ENCODE measurements at places on chromosomes 12 and 14.

DNA sequence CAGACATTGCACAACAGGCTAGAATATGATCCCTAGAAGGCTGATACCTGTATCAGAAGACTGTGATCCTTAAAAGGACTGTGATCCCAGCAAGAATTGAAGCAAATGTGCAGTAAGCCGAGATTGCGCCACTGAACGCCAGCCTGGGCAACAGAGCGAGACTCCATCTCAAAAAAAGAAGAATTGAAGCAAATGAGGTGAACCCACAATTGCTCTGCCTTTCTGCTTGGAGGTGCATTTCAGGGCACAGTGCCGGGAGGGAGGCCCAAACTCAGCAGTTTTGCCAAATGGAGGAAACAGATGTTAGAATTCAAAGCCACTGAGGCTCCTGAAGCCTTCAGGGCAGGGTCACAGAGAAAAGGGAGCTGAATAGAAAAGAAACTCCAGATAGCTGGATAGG lies 61.1 kb upstream of the COCH start:
- DNase-seq: no peak

- no peak for DNase-seq
Measured at GRCh38 chr12:131380965-131381705, 329.8 kb upstream of the SFSWAP start.

- no peak for DNase-seq
Measured at GRCh38 chr12:65022421-65022820, 98.7 kb downstream of the WIF1 start.

DNA sequence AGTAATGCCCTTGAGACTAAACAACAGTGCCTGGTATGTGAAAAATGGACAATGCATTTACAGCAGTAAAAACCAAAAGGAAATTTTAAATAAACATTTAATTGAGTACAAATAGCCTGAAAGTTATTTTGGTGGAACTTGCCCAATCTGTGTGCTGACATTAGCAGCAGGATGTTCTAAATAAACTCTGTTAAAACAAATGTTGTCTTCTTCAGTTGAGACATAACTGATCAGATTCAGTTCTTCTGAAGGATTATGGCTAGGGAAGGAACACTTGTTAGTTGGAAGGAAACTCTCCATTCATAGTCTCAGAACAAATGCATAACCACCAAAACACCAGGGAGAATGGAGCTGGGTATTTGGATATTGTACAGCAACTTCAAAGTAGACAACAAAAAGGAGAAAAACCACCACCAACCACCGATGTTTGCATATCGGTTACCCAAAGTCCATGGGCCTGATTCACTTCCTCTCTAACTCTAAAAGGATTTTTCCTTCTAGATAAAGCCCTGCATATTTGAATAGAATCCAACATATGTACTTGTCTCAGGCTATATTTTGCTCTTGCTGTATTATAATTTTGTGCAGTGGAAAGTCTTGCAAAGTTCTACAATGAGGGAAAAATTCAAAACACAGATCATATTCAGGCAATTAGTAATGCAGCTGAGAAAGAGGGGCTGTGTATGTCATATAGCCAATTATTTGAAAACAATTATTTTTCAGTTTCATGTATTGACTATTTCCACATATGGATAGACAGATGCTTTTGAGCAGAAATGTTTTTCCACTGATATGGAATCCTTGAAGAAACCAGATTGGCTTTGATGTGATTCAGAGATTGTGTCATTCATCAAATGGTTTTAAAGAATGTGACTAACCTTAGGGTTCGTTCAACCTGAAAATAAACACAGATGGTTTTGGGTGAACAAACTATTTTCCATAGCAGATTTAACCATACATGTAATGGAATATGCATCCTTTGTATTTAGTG lies 152.2 kb upstream of the BMP4 start:
- peak; percentile 95 for DNase-seq

DNA sequence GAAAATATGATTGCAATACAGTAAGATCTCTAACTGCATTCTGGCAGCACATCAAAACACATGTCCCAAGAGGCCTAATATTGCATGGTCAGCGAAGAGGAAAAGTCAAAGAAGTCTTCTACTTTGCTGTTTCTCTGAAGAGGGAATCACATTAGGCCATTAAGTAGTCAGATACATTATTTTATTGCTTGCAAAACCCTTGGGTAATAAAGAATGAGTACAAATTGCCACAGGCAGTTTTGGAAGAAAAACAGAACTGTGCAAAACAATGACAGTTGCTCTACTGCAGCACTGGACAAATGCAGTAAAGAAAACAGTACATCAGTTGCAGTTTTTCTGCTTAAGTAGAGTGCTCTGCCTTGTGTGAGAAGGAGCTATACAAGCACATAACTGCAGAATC lies 211.9 kb downstream of the MED13L start:
- DNase-seq: no peak

DNA sequence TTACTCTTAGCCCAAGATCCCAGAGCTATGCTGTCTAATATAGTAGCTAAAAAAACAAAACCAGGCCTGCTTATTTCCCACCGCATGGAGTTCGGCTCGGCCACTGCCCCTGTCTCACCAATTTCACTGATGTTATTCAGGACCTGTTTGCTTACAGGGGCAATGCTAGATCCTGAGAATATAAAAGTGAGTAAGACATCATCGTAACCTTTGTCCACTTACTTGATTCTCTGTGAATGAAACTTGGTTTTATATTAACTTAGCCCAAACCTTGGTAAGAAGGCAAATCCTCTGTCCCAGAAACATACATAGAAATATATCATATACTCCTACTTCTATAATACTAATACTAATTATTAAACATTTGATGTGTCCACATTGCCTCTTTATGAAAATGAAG lies 56.6 kb downstream of the RNFT2 start:
- no peak for DNase-seq

- DNase-seq: no peak
Measured at GRCh38 chr12:127677537-127678131, 589.3 kb upstream of the TMEM132C start.

- DNase-seq: no peak
Measured at GRCh38 chr12:116404913-116405611, 127.6 kb upstream of the MED13L start.

DNA sequence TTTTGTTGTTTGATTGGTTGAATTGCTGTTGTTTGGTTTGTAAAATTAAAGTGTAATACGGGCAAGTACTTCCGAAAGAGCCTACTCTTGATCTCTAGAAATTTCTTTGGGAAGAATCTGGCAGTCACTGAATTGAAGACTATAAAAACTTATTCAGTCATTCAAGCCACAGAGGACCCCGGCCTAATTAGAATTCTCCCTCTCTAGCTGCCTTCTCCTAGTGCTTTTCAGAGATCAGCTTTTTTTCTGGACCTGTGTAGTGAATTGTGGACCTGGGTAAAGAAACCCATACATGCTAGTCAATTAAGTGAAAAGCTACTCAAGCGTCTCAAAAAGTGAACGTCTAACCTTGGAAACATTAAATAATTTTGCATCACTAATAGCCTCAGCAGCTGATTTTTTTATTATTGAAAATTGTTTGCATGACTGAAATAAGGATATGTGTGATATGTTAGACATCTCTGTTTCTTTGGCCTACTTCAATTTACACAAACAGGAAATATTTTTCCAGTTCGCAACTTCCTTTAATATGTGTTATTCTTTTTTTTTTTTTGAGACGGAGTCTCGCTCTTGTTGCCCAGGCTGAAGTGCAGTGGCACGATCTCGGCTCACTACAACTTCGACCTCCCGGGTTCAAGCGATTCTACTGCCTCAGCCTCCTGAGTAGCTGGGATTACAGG lies 27.2 kb downstream of the EFCAB11 start:
- DNase-seq: no peak

DNA sequence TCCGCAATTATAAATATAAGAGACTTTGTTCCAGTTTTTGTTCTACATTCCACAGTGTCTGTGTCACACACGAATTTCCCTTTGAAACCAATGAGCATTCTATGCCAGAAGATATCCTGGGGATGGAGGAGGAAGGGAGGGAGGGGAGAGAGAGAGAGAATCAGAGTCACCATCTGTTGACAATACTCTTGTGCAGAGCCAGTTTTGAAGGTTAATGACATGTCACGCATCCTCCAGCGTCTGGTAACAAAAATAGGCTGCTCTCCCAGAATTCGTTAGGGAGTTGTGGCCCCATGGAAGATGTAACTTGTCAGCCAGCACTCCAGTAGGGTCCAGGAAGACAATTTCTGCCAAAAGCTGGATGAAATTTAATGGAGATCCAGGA lies 213.5 kb upstream of the KRR1 start:
- DNase-seq: peak; percentile 52

DNA sequence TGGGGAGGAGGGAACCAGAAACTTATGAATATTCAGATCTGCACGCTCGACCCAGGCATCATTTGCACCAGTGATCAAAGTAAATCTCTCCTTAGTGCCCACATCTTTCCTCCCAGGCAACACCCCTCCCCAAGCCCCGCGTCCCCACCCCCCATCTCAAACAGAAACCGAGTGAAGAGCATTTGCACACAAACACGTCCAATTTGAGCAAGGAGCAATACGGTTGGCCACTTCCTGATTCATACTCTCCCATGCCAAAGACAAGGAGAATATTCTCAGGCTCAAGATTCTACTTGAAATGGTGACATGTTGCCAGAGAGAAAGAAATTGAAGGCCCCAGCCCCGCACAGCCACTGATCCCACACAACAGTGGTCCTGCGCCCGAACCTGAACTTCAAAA lies 7.1 kb downstream of the FOXN3 start:
- no peak for DNase-seq

DNA sequence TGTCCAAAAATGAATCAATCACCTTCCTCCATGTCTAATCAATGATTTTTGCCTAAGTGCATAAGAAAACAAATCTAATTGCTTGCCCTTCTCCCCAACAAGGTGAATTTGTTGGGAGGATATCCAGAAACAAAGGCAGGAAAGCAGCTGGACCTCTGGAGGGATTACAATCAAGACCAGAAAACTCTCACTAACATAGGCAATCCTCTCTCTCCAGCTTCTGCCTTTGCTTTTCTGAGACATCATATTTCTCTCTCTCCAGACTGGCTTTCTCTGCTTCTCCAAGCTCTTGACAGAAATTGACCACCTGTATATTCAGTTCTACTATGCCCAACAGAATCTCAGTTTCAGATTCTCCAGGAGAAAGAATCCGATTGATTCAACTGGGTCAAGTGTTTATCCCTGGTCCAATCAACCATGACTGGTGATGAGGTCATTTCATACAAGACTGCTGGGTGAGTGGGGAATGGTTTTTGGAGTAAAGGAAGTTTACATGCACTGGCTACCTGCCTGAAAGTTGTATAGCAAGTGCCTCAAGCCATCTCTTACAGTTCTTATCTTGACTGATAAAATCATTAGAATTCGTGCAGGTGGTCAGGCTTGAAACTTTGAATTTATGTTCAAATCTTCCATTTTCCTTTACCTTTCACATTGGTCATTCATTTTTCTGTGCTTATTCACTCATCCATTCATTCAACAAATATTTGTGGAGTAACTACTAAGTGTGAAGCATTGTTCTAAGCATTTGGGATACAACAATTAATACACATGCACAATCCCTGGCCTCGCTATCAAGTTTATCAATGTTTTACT lies 22.2 kb upstream of the CFAP54 start:
- peak; percentile 85 for DNase-seq

GRCh38 chr14:50318031-50318626 lies 6.0 kb downstream of the DMAC2L start:
- DNase-seq: no peak

DNA sequence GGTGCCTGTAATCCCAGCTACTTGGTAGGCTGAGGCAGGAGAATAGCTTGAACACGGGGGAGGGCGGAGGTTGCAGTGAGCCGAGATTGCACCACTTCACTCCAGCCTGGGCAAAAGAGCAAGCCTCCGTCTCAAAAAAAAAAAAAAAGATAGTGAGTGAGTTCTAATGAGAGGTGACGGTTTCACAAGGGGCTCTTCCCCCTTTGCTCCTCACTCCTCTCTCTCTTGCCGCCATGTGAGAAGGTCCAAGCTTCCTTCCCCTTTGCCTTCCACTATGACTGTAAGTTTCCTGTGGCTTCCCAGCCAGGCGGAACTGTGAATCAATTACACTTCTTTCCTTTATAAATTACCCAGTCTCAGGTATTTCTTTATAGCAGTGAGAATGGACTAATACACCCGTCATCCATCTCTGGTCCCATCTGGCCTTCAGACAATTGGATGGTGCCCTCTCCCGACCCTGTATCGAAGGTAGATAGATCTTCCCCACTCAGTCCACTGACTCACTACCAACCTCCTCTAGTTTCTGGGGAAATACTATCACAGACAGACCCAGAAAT lies 27.0 kb upstream of the RCOR1 start:
- no peak for DNase-seq

- no peak for DNase-seq
Measured at GRCh38 chr12:111440152-111440551, 34.4 kb downstream of the SH2B3 start.

- no peak for DNase-seq
Measured at GRCh38 chr12:13230500-13230899, 34.0 kb downstream of the EMP1 start.

DNA sequence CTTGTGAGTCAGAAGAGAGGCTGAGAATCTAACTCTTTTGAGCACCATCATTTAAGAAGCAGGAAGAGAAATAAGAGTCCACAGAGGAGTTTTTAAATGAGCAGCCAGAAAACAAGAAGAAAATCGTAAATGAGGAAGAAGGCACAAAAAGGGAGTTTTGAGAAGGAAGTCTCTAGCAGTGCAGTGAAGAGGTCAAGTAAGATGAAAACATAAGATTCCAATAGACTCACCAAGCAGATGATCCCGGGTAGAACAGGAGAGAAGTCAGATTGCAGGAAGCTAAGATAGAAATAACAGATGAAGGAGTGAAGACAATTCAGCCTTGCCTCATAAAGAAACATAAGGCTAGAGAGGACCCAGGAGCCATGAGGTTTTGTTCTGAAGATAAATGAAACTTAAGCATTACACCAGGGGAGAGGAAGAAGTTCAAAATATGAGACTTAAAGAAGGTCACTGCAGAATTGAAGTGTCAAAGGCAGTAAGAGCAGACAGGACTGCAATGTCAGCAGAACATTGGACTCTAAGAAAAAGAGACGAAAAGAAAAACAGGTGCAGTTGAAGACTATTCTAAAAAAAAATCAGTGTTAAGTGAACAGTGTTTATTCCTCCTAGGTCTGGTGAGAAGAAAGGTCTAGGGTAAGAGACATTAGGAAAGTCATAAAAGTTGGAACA lies 229.0 kb downstream of the SEC23A start:
- no peak for DNase-seq

GRCh38 chr12:56229916-56230431 lies at the start of gene SLC39A5:
SLC39A5 (plus strand) TSS chr12:56230051; CDS start chr12:56231275, 1,224 bp downstream.
- DNase-seq: no peak

DNA sequence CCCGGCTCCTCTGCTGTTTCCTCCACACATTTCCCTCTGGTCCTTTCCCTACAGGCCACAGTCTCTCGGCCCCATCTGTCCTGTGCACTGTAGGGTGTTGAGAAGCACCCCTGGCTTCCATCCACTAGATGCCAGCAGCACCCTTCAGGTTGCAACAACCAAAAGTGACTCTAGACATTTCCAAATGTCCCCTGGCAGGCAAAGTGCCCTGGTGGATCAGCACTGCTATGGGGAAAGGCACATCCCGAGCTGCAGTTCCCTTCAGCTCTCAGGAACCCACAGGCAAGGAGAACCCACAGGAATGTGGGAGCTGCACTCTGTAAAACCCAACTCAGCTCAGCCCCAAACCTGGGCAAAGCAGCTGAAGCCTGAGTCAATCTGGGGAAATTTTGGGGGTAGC lies 77.0 kb downstream of the RBM19 start:
- DNase-seq: no peak

All from NCI-H226 (cell line).